ENCODE measurements at places on chromosomes 4 and X. TPM values are rescaled to one million over a fixed set of nuclear protein-coding genes. Genes with fewer than 3 reads are reported as not detected.

- no peak for DNase-seq
Measured at GRCh38 chr4:183142571-183143550, 43.8 kb downstream of the WWC2 start.

DNA sequence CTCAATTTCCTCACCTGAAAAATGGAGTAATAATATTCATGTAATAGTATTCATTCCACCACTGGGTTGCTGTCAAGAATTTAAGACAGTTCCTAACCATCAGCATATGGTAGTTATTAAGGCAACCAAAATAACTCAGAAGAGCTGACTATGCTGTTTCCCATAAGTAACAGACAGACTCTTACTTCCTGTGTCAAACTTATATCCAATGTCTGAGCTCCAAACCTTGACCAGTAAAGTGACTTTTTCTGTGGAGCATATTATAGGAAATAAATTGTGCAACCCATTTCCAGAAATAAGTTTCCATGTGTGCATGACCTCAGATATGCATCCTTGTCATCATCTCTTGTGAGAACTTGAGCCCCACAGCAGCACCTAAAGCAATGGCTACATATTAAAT lies 78.8 kb downstream of the HADH start:
- no peak for DNase-seq

- peak; percentile 22 for DNase-seq
Measured at GRCh38 chr4:77820649-77821561, 1.7 kb upstream of the CNOT6L start.

- no peak for DNase-seq
Measured at GRCh38 chr4:151302432-151302831, 23.0 kb downstream of the SH3D19 start.

DNA sequence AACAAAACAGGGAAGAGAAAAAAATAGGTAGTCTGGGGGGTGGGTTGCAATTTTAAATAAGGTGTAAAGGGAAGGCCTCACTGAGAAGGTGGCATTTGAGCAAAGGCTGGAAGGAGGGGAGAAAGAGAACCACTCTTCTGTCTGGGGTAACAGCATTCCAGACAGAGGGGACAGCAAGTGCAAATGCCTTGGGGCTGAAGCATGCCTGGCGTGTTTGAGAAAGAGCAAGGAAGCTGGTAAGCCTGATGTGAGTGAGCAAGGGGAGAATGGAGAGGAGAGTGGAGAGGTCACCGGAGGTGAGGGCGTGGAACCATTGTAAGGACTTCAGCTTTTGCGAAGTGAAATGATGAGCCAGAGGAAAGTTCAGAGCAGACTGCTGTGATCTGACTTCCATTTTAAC lies 19.7 kb upstream of the DOCK11 start:
- no peak for DNase-seq

Gene TCEAL2
- polyA plus RNA-seq = 0.21 TPM

All from hindlimb muscle (tissue), 1 donor.